BJ (cell line): ENCODE measurements at places on chromosomes 2 and 18.

GRCh38 chr2:221422516-221423209 is 149.4 kb downstream of the EPHA4 start:
- DNase-seq, result no peak

GRCh38 chr2:36912695-36913094 is 53.6 kb downstream of the STRN start:
- DNase-seq, result no peak

DNA sequence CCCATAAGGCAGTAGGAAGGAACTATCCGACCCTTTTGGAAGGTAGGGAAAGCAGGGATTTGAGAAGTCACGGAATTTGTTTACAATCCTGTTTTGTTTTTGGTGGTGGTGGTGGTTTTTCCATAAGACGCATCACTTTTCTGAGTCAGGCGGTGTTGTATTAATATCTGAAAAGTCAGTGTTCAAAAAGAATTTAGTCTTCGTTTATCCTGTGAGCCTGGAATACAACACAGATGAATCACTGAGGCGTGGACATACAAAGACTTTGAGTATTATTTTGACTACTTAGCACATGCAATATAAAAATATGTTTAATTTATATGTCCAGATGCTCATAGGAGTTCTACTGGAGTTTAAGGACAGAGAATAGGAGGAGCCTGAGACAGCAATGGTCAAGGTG is 785 bp downstream of the ZNF892 start:
- DNase-seq, result no peak

- DNase-seq, result no peak
Measured at GRCh38 chr2:107743274-107743673, 83.4 kb upstream of the RGPD4 start.

DNA sequence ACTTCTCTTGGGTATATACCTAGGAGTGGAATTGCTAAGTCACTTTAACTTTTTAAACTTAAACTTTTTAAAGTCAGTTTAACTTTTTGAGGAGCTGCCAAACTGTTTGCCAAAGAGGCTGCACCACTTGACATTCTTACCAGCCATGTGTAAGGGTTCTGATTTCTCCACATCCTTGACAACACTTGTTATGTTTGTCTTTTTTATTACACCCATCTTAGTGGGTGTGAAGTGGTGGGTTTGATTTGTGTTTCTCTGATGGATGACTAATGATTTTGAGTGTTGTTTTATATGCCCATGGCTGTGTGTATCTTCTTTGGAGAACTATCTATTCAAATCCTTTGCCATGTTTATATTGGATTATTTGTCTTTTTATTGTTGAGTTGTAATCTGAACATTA is 13.6 kb downstream of the ASAP2 start:
- DNase-seq, result no peak

DNA sequence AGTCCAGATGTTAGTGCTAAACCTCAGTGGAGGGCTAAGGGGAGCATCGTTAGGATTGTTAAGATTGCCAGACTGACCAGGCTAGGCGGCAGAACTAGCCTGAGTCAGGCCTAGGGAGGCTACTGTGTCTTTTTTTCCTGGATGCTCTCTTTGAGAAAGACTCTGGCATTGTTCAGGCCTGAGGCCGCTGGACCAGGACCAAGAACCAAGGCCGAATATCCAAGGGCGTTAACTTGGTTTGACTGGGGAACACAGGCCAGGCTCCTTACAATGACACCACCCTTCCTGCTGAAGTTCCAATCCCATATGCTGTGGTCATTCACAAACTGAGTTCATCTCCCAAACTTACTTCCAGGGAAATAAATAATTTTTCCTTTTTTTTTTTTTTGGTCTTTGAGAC is 10.6 kb downstream of the HTRA2 start:
- DNase-seq, result no peak

DNA sequence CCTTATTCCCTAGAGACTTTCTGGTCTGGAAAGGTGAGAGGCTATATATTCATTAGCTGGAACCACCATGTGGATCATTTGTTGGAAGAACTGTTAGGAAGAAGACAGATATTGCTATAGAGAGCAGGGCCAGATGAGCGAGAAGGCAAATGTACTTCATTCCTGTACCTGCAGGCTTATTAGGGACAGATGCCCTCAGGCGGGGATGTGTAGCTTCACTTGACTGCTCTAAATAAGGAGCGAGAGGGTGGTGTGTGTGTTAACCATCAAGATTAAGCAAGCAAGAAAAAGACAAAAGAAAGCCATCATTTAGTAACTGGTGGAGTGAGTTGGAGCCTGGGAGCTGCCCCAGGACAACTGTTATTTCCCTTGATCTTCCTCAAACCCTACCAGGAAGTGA is 36.4 kb downstream of the NEDD4L start:
- DNase-seq, result no peak

GRCh38 chr2:24618144-24618543 is 127.1 kb downstream of the NCOA1 start:
- no peak for DNase-seq

DNA sequence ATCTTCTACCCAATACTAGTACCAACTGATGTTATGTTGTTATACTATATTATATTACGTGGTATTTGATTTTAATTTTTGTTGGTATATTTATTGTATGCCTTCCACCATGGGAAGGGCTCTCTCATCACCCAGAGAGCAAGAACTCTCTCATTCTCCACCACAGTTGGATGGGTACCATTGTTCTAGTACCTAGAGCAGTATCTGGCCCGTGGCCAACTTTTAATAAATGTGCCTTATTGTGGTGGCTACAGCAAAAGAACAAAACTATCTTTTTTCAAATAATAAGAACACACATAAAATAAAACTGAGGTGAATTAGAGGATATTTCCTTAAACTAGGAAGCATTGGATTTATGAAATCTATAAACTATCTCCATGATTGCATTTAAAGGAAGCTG is 71.8 kb downstream of the PID1 start:
- no peak for DNase-seq

GRCh38 chr18:21686282-21687105 is 18.1 kb downstream of the ABHD3 start:
- no peak for DNase-seq

DNA sequence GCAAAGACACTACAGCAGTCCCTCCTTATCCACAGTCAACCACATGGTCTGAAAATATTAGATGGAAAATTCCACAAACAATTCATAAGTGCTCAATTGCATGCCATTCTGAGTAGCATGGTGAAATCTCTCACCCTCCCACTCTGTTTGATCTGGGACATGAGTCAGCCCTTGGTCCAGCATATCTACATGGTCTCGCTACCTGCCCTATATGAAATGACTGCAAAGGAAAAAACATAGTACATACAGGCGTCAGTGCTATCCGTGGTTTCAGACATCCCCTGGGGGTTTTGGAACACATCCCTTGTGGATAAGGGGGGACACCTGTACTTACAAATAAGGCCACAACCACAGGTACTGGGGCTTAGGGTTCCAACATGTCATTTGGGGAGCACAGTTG is 73.7 kb downstream of the CABLES1 start:
- no peak for DNase-seq

DNA sequence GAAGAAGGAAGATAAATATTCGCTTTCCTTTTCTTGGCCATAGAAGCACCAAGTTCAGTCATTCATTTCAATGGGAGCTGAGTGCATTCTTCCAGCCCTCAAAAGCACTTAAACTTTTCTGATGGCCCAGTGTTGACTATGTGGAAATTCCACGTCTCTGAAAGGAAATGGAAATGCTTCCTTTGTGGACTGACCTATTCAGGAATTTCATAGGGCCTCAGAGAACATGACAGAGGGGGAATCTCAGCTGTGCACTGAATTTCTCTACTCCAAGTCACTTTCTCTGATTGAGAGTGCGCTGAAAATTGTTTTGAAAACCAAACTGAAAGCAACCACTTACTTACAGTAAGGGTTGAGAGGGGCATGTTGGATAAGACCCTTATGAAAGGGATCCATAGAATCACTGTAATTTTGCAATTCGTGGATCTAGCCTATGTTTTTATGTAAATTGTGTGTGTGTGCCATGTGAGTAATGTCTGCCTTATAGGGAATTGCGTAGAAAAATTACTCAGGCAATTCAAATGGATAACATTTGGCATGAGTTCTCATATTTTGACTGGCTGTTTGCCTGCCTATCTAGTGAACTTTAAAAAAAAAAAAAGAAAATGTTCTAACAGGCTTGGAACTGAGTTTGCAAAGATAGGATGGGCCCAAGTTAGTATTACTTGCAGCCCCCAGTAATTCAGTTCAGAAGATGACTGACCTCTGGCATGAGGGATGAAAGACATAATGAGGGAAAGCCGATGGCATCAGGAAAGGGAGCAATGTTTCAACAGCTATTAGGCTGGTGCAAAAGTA is 437.0 kb downstream of the PTPRM start:
- no peak for DNase-seq

GRCh38 chr18:11669271-11669947 is 19.7 kb upstream of the GNAL start:
- DNase-seq, result no peak

DNA sequence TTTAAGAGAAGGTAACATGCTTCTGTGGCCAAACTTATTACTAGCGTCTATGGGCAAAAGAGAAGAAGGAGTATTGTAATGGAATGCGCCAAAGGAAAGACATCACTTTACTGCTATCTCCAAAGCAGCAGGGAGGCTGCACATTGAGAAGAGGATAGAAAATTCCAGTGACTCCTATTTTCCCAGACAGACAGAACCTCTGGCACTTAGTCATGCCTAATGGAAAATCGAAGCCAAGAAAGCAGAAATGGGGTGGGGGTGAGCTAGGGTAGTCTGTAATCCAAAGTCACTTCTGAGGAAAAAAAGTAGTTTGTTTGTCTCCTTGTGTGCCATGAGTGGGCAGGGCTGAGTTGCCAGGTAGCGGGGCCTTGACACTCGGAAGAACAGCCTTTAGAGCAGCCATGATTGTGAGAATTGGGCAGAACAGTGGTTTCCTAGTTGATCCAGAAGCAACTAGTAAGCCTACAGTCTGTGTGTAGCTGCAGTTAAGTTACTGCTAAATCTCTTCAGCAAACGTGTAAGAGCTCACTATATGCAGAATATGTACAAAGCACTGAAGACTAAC is 79.4 kb upstream of the FOSL2 start:
- DNase-seq, result no peak

GRCh38 chr2:64267699-64268098 is 123.5 kb upstream of the PELI1 start:
- no peak for DNase-seq

DNA sequence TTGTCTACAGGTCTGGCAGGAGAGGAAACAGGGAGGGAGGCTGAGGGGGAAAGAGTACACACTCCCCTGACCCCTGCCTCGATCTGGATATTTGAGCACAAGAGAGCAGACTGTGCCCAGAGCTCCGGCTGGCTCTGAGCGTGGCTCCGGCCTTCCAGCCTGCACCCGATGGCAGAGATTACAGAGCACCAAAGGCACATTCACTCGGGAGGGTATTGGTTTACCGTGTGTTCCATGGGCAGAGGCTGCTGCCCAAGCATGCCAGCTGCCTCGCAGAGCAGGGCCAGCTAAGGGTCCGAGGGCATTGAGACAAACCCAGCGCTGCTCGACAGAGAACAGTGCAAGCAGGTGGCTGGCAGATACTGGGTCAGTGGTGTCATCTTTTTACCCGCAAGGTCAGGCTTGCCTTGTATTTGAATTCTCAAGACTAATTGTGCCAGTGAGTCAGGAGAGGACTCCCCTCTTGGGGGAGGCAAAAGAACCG is 132.2 kb downstream of the TNS1 start:
- no peak for DNase-seq

DNA sequence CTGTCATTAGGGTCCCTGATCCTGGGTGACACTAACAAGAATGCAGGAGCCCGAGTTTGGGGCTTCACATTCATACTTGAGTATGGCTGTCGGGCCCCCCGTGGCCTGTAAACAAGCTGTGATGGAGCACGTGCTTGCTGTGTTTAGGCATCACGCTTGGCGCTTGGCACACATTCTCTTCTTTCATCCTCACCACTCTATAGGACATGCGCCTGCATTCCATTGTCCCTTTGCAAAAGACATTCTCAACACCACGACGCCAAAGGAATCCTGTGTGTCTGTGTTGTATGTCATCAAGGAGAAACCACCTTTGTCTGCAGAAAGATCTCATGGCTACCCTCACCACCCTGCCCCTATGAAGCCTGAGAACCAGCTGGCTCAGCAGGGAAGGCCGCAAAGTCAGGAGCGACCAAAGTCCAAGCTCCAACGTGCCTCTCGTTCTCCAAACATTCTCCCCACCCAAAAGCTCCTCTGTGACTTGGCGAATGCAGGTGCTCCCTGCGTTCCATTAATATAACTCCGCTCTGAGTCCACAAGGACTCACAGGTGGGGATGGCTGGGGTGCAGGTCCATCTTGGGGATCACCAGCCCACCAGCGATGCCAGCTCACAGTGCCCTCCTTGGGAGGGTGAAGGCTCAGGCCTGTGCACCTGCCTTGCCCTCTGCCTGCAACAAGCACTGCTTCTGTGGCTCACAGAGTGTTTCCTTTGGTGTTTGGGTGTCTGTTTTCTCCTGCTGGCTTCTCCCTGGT is 6.2 kb upstream of the PER2 start:
- no peak for DNase-seq

- no peak for DNase-seq
Measured at GRCh38 chr2:23745068-23745725, 181.7 kb downstream of the ATAD2B start.

DNA sequence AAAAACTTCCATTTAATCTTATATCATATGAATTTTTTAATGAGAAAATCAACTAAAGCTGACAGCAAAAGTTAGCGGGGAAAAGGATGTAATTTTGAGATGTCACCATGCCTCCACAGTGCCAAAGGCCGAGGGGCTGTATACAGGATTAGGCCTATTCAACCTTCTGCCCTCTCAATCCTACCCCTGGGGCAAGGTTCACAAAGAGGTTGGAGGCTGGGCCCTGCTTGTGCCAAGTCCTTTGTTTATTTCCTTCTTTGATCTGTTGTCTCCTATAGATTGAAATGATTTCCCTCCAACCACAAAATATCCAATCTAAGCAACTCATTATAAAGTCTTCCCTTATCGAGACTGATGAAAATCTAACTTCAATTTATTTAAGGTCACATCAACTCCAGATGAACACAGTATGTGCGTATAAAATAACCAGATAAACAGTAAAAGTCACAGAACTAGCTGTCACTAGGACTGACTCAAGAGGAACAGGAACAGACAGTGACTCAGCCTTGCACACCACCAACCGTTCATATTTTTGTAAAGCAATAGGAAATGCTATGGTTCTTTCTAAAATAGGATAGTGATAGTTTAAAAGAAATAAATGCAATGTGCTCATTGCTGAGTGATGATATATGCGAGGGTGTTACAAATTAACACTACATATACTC is 95.8 kb downstream of the SLC25A12 start:
- DNase-seq, result peak; percentile 35

- DNase-seq, result no peak
Measured at GRCh38 chr2:151713291-151713903, 20.9 kb downstream of the NEB start.

GRCh38 chr2:110816404-110817365 is 84.3 kb downstream of the ACOXL start:
- DNase-seq, result no peak

- no peak for DNase-seq
Measured at GRCh38 chr2:68726100-68726499, 8.5 kb upstream of the ARHGAP25 start.

DNA sequence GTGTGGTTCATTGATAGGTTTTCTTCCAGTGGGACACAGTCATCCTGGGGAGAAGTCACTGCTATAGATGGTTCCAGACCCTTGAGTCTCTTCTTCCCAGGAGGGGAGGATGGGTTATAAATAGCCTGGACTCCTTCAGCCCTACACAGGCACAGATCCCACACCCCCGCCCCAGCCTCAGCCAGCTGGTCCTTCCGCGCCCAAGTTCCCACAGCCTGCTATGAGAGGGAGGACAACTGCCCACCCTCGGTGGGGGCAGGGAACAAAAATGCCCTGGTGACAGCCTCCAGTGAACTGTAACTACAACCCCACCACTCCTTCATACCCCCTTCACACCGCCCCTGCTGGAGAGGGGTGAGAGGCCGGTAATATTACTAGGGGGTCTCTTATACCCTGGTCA is 3.2 kb downstream of the ZBTB7C start:
- no peak for DNase-seq
